Activated CD4-positive, alpha-beta T cell treated with anti-CD3 and anti-CD28 coated beads, Interleukin-2, amount 50 U/mL, for 1 hour (primary cell): ENCODE measurements at places on chromosomes 2 and 18.

DNA sequence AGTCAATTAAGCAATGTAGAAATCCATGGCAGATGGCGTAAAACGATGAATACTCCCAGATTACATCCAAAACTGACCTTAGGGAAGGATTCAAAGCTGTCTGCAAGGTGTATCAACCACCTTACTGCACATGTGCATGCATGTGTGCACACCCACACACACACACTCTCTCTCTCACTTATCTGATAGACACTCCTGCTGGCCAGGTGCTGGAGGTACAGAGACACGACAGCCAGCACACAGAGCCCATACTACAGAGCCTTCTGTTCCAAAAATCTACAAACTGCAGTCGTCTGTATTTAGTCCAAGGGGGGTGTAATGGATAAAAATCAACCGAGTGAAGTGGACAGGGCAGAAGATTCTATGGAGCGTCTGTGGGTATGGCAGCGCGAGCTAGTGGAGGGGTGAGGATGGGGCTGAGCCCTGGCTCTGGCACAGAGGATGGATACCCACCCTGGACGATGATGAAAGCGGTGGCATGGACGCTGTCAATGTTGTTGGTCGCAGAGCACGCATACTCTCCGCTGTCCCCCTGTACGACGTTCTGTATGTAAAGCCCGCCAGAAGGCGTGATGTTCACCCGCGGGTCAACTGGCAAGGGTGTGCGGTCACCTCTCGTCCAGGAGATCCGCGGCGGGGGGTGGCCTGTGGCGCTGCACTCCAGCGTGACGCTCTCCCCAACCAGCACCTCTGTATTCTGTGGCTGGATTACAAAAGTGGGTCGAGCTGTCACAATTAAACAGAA, 78.4 kb downstream of the PXDN start:
- DNase-seq: no peak

DNA sequence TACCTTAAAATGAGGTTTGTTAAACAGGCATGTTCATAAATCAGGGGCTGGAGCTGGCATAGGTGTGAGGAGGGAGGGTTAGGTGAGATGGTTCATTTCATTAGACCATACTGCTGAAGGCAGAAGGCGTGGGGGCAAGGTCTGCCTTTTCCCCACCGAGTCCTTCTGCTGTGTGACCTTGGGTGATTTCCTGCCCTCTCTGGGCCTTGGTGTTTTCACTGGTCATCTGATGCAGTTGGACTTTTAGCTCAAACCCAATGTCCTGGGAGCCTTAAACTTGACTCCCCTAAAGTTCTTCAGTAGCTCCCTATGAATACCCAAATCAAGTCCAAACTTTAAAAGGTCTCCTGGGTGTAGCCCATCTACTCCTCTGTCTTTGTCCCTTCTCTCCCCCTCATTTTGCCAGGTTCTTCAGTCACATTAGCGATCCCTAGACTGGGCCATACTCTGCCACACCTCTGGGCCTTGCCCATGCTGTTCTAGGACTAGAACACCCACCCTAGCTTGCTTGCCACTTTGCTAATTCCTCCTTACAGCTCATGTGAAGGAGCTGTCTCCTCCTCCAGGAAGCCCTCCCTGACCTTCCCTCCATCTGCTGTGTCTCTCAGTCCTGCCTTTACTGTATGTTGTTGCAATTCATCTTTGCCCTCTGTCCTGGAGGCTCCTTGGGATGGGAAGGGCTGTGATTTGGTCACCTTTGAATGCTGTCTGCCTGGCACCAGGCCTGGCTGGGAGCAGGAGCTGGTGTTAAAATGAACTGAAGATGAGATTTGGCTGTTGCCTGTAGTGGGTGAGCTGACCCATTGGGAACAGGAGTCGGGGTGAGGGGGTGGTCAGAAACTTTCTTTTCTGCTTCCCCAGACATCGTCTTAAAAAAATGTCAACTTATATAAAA, 85.4 kb upstream of the HS6ST1 start:
- DNase-seq: no peak

DNA sequence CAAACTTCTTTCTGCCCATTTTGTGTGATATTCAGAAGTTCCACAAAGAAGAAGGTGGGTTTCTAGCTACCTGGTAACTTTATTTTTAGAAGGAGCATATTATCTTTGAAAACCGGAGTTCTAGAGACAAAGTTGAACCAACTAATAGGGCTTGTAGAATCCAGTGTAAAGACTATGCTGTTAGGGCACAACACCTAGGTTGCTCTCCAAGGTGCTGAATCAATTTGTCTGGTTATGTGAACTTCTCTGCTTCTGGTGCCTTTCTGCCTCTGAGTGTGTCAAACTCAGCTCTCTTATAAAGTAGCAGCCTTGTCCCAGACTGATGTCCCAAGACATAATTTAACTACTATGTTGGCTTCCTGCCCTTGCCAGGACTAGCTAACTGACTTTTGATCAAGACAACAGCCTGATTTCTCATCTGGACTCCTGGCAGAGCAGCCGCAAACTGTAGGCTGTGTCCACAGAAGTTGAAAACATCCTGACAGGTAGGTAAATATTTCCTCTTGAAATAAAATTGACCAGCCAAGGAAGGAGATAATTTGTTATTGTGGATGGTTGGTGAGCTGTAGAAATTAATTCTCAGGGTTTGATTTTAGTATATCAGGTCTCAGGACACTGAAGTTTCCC, 119.4 kb downstream of the CYRIA start:
- DNase-seq: no peak

DNA sequence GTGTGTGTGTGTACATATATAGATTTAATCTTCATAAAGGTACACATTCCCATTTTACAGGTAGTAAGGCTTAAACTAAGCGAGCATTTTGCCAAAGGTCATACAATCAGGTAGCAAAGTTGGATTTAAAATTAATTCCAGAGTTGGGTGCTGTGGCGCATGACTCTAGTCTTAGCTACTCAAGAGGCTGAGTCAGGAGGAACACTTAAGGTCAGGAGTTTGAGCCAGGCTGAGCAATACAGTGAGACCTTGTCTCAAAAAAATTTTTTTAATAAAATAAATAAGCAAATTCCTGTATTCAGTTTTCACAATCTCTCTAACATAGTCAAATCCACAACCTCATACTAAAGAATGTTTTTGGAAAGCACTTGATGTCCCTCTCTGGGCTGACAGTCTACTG, 111.5 kb upstream of the LDLRAD4 start:
- no peak for DNase-seq

GRCh38 chr2:10859278-10859677, 46.7 kb upstream of the PDIA6 start:
- no peak for DNase-seq

DNA sequence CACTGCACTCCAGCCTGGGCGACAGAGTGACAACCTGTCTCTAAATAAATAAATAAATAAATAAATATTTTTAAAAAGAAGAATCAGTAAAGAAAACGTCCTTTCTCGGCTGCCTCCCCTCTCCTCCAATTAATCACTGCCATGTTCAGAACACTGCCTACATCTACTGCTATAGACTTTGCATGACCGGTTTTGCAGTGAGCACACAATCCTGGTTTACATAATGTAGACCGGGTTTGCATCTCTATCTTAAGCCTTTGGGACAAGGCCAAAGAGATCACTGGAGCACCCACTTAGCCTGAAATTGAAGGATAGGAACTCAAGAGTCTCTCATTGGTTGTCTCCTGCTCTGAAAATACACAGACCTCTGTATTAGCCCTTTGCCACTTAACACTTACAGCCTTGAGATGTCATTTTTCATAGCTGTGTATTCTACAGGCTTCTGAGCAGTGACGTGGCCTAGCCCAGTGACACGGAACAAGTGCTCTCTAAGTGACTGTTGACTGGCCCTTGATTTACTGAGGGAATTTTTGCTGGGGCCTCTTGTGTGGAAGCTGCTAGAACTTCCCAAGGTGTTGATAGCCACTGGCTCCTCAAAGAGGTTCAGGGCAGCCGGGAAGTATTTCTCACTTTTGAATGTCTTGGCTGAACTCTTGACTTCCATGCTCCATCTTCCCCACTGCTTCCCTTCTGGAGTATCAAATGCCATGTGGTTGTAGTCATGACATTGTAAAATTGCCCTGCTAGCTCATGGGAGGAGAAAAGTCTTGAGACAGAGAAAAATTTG, 45.3 kb upstream of the CCBE1 start:
- DNase-seq: no peak

DNA sequence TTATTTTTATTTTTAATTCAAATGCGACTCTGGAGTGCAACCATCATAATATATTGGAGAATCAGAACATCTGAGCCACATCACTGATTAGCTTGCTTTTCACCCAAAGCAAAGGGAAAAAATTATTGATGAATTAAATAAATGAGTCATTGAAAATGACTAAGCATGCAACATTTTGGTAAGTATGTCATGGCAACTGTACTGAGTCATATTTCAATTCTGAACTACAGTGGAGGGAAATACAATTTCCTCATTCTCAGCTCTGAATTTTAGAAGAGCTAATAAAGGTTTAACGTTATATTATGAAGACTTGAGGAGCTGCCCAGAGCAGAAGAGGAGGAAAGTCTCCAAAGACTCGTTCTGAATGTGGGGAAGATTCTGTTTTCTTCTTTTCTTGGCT, 89.6 kb upstream of the CCDC68 start:
- DNase-seq: no peak

GRCh38 chr2:134324947-134325346, 71.1 kb downstream of the MGAT5 start:
- no peak for DNase-seq

GRCh38 chr2:85243101-85244072, 84.4 kb downstream of the TGOLN2 start:
- no peak for DNase-seq

- DNase-seq: no peak
Measured at GRCh38 chr2:28926847-28927246, 32.4 kb downstream of the WDR43 start.

DNA sequence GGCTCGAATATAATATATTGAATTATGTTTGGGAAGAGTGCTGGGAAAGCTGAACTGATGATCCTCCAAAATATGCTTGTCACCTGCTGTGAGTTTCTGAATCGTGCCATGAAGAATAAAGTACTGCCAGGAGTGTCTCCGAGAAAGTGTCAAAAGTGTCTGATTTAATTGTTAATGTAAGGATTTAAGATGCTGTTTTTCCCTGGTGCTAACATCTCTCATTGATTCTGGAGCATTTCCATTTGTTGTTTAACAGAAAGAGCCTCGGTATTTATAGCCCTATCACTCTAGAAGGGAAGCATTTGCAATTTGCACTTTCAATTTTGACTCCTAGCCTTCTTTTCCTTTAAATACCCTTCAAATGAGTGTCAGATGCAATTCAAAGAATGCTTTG, 342.2 kb downstream of the RND3 start:
- DNase-seq: no peak

DNA sequence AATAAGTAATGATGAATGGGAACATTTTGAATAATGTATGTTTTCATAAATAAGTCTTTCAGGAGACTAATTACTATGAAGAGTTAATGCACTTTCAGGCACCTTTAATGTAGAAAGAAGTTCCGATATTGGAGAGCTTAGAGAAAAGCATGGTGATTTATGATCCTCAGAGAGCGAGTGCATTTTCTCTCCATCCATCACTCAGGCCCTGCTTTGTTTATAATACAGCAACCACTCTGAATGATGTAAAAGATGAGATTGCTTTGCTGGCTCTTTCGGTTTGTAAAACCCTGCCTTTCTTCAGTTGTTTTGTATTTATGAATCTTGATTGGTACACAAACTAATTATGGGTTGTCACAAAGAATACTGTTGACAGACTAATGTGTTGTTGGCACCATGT, 132.0 kb downstream of the NYAP2 start:
- no peak for DNase-seq

- no peak for DNase-seq
Measured at GRCh38 chr18:36299015-36299414, 1.5 kb downstream of the FHOD3 start.

DNA sequence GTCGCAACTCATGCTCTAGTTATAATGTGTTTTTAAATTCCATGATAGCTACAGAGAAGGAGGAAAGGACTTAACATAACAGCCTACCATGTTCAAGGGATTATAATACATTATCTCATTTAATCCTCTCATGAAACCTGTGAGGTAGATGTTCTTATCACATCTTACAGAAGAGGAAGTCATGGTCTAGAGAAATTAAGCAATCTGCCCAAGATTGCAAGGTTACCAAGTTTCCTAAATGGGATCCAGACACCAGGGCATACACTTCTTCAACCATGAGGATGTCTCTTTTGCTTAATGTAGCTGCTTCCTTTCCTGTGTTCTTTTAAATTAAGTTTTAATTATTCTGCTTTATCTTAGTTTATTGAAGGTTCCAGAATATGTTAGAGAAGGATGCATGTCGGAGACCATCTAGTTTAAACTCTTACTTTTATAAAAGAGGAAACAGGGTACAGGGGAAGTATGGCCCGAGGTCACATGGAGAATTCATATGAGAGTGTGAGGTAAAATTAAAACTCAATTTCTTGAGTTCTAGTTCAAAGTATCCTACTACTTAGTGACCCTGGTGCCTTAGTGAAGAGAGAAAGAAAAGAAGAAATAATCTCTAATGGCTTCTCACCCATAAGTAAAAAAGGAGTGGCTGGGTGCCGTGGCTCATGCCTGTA, 3.6 kb upstream of the IL1A start:
- DNase-seq: no peak

DNA sequence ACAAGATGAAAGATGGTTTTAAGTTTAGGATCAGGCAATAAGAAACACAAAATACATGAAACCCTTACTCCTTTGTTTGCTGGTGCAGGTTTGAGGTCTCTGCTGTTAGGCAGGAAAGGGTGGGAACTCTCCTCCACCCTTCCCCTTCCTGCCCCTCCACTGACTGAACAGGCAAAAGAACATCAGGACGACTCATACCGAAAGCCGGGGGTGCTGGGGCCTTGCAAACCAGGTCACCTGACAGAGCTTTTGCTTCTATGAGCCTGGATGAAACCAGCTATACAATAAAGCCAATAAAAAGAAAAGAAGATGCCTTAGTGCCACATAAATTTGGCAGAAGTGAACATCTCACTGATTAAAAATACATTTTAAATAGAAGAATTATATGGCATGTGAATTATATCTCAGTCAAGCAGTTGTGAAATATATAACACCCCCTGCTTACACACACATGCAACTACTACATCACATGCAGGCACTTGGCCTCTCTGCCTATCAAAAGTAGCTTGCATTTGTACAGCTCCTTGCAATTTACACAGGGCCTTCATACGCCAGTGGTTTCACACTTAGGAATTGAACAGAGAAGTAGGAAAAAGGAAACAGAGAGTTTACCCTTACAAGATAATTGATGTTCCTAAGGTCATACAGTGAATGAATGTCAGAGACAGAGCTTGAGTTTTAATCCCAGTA, 215.1 kb upstream of the TRIB2 start:
- DNase-seq: peak; percentile 46

DNA sequence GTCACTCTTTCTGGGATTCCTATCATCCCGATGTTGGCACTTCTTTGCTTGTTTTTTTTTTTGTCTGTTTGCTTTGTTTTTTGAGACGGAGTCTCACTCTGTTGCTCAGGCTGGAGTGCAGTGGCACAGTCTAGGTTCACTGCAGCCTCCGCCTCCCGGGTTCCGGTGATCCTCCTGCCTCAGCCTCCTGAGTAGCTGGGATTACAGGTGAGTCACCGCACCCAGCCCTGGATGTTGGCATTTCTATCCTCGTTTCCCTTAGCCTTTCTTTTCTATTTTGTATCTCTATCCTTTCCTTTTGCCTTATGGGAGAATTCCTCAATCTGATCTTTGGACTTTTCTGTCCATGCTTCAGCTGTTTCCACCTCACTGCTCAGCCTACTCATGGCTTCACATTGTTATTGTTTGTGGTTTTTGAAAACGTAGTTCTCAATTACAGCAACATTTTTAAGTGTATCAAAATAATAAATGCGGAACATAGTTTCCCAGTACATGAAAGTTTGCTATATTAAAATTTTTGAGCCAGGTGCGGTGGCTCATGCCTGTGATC, 62.1 kb upstream of the ZNF516 start:
- no peak for DNase-seq

GRCh38 chr18:49988101-49988500, 174.8 kb upstream of the ACAA2 start:
- DNase-seq: no peak
